Stimulated activated CD4-positive, alpha-beta T cell treated with anti-CD3 and anti-CD28 coated beads, Interleukin-12 subunit alpha, Interleukin-12 subunit beta, amount 100 ng/mL, for 4 hours (primary cell): ENCODE measurements at places on chromosomes 1 and 21.

GRCh38 chr1:248871837-248872401 is 13.0 kb upstream of the ZNF692 start:
- DNase-seq: no peak

- no peak for DNase-seq
Observed at GRCh38 chr1:91769742-91770141, 116.2 kb downstream of the TGFBR3 start.

DNA sequence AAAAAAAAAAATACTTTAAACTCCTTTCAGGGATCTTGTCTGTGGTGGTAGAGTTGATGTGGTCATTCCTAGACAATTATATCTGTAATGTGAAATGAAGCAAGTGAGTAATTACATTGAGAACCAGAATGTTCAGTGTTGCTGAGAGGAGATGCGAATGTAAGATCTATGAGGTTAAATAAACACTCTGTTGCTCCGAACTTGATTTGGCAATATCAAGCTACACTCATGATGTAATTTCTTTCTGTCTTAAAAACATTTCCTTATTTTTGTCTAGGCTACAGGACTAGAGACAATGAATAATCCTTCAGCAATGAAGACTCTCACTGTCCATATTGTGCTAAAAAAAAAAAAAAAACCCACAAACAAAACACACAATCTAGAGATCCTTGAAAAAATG is 63.1 kb upstream of the IGSF5 start:
- DNase-seq: no peak

- DNase-seq: no peak
Observed at GRCh38 chr1:63329621-63330330, 7.4 kb downstream of the FOXD3 start.

DNA sequence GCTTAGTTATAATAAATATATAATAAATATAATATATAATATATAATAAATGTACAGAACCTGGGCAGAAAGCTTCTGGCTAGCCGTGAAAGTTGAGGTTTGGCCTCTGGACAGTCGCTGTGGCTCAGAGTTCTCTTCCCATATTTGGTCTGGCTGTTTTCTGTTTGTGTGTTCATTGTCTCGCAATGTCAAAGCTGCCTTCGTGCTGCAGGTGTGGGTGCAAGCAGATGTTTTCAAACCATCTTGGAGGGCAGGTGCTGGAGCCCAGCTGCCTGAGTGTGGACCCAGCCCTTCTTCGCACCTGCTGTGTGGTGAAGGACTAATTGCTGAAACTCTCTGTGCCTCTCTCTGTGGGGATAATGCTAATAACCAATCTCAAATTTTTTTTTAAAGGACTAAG is 3.6 kb upstream of the CSTB start:
- no peak for DNase-seq

GRCh38 chr21:40471103-40471502 is 375.9 kb downstream of the DSCAM start:
- no peak for DNase-seq

GRCh38 chr1:20164694-20165202 is 21.1 kb upstream of the UBXN10 start:
- no peak for DNase-seq

- no peak for DNase-seq
Observed at GRCh38 chr1:43058545-43059360, 100.1 kb upstream of the SLC2A1 start.

DNA sequence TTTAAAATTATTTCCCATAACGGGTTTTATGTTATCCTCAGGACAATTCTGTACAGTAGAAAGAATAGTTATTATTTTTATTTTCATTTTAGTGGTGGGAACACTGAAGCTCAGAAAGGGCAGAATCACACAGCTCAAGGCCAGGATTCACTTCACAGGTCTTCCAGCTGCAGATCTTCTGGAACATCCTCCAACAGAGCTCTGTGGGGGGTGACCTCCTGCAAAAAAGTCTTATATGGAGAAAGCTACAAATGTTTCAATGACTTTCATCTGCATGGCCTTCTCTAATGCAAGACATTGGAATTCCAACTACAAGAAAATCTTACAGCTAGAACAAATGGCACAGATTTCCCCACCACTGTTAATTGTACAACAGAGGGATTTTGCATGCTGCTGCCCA is 64.2 kb downstream of the SEC16B start:
- DNase-seq: no peak

DNA sequence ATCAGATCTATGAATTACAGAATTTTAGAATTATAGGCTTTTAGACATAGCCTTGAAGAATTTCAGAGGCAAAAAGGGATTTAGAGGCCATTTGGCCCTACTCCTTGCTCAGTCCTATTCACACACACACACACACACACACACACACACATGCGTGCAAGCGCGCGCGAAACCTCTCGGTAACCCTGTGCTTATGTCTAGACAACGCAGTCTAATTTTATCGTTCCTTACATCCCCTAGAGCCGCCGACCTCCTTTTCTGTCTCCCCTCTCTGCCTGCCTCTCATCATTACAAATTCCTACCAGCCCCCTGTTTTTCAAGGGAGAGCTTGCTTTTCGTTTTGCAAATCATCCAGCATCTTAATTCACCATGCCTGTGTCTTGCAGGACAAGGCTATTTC is 252.1 kb downstream of the FOXD2 start:
- no peak for DNase-seq

GRCh38 chr1:3249631-3250501 is 180.9 kb downstream of the PRDM16 start:
- no peak for DNase-seq

DNA sequence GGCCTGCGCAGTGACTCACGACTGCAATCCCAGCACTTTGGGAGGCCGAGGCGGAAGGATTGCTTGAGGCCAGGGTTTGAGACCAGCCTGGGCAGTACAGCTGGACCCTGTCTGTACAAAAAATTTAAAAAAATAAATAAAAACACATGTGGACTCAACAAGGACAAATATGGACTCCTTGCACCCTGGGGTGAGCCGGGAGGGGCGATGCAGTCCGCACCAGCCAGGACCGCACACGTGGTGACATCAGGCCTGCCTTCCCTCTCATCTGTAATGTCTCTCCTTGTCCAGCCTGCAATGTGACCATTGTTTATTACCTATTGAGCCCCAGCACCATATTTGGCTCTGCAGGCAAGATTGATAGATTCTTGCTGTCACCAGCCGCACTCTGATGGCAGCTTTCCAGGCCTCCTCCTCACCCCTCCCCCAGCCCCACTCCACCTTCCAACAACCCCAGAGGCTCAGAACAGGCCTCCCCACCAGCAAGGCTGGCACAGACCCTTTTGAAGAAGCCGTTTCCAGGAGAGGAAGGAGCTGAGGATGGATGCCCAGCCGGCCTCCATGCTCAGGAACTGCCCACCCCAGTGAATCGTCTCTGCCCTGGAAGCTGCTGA is 55.2 kb downstream of the IRF2BP2 start:
- no peak for DNase-seq

DNA sequence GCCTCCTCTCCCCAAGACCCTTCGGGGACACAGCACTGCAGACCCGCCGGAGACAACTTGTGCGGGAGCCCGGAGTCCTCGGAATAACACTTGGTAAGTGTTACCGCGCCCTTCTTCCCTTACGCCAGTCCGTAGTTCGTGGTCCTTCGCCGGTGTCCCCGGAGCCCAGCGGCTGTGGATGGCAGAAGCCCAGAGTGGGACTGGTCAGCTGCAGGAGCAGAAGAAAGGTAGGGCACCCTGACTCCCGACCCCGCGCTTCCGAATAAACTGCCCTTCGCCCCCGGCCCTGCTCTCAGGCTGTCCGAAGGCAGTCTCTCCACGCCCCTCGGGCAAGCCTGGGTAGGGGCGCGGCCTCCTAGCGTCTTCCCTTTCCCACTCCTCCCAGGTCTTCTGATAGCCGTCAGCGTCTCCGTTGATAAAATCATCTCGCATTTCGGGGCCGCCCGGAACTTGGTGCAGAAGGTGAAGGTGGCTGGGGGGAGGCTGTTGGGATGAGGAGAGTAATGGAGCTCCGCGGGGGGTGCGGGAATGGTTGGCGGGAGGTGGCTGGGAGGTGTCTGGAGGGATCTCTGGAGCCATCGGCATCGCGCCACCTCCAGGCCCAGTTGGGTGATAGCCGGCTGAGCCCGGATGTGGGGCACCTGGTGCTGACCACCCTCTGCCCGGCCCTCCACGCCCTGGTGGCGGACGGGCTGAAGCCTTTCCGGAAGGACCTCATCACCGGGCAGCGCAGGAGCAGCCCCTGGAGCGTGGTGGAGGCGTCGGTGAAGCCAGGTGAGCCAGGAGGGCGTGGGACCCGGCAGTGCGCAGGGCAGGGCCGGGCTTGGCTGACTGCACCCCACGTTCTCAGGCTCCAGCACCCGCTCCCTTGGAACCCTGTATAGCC is 4.3 kb downstream of the RUSC1 start:
- no peak for DNase-seq

DNA sequence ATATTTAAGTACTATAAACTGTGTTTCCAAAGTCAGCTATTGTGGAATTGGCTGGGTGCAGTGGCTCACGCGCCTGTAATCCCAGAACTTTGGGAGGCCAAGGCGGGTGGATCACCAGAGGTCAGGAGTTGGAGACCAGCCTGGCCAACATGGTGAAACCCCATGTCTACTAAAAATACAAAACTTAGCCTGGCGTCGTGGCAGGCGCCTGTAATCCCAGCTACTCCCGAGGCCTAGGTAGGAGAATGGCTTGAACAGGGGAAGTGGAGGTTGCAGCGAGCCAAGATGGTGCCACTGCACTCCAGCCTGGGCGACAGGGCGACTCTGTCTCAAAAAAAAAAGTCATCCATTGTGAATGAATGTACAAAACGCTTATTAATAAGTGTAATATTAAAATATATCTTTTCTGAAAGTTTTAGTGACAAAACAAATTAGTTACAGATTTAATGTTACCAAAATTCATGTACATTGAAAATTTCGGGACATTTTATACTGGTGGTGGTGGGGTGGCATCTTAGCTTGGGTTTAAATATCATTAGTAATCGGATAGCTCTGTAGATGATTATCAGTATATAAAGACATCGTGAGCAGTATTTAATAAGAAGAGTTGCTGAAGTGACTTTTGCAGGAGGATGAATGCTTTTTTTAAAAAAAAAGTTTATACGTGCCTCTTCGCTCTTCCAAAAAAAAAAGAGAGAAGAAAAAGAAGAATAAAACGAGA is 503 bp upstream of the SRSF11 start:
- no peak for DNase-seq

- DNase-seq: no peak
Observed at GRCh38 chr21:42027085-42027821, 17.1 kb upstream of the ZBTB21 start.

DNA sequence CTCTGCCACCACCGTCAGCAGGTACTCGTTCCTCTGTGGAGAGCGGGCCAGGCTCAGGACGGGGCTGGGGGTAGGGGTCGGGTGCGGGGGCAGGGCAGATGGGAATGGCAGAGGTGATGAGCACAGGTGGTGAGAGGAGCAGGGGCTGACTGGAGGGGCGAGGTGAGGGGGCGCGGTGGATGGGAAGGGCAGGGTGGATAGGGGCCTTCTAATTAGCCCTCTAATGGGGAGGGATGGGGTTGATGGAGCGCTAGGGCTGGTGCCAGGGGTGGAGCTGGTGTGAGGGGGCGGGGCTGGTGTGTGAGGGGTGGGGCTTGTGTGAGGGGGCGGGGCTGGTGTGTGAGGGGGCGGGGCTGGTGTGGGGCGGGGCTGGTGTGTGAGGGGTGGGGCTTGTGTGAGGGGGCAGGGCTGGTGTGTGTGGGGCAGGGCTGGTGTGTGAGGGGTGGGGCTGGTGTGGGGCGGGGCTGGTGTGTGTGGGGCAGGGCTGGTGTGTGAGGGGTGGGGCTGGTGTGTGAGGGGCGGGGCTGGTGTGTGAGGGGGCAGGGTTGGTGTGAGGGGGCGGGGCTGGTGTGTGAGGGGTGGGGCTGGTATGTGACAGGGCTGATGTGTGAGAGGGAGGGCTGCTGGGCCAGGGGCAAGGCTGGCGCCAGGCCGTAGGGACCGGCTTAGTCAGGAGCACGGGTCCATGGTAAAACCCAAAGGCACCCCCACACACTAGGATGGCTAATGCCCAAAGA is 5.9 kb downstream of the KRTAP10-1 start:
- DNase-seq: no peak

DNA sequence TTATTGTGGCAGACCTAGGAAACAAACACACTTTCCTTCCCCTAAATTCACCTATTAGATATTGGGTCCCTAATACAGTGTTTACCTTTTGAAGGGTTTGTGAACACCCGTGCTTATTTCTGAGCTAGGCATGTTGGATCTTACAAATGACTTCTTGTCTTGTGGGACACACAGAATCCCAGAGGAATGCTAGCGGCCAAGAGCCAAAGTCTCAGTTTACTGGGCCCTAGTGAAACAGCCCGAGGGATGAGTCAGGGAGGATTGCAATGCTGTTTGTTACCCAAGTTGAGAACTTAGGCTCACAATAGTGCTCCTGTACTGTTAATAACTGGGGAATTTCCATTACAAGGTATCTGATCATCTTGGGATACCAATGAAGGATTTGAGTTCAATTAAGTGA is 100.1 kb upstream of the AKT3 start:
- DNase-seq: no peak

- DNase-seq: no peak
Observed at GRCh38 chr1:65209005-65209885, 61.2 kb downstream of the AK4 start.

DNA sequence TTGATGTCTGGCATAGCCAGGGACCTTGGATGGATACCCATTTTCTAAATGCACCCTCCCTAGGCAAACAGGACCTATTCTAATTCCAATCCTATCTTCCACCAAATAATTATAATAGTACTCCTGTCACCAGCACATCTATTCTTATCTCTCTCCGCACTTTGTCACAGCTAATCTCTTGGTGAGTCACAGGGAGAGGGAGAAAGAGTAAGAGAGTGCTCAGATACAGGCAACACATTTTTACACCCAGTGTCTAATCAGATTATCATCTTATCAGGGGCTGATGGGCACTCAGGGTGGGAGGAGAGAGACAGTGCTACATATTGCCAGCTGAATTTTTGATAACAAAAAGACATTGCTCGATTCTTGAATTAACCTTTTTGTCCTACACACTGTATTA is 275.0 kb upstream of the BEND5 start:
- no peak for DNase-seq

DNA sequence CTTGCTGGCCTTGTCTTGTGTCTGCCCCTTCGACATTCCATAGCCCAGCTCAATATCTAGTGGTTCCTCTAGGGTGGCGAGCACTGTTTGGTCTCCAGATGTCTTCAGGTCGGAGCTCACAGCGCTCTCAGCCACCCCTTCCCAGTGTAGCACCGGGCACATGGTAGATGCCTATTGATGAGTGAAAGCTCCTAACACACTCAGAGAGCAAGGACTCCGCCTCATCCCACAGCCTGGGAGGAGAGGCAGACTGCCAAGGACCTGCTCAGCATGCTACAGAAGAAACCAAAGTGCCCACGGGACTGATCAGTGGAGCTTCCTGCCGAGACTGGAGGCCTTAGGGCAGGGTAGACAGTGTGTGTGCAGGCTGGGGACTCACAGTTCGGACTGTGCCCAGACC is 10.9 kb downstream of the PCSK9 start:
- no peak for DNase-seq
